ENCODE measurements at places on chromosomes 1 and 21.
A peak's percentile ranks its signal among the peaks of the same experiment; 100 is the strongest.

DNA sequence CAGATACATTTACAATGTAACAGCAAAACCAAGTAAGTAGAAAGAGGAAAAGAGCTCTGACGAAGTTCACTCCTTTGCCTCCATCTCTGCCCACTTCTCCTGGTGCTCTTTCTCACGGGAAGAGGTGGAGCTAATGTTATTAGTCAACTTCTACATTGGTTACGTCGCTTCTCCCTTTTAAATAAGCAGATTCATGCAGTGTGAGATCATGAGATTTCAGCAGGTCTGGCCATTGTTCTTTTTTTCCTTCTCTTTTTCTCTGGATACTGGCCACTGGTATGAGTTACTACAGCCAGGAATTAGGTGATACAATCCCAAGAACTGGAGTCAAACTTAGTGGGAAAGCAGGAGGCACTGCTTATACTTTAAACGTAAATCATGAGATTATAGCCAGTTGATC lies 207.1 kb downstream of the AKT3 start:
- DNase-seq = no peak

GRCh38 chr1:195019385-195019784 lies 1588.9 kb downstream of the KCNT2 start:
- no peak for DNase-seq

GRCh38 chr1:218828125-218828650 lies 345.5 kb upstream of the LYPLAL1 start:
- DNase-seq = no peak

DNA sequence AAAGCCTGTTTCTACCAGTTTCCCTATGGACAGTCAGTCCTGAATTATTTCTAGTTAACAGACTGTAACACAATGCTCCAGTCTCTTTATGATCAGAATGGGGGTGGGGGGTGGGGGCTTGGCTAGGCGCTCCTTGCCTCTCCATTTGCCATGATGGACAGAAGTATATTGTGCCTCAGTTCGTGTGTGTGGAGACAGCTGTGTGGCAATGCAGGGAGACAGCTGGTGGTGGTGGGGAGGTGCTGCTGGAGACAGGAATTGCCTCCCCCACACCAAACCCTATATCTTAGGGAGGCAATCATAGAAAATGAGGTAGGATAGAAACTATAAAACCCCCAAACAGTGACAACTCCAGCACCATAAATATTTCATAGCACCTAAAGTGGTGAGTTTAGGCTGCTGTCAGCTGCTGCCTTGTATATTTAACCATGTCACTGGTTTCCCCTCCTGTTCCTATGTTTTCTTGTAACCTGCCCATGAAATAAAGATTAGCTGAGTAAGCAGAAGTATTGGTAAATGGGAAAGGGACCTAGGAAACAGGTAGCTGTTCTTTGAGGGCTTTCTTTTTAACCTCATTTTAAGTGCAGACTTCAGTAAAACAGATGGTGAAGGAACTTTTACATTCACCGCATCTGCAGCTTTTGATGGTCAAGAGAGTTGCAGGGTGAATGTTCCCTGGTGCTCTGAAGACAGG lies 3.4 kb downstream of the PLXNA2 start:
- no peak for DNase-seq

DNA sequence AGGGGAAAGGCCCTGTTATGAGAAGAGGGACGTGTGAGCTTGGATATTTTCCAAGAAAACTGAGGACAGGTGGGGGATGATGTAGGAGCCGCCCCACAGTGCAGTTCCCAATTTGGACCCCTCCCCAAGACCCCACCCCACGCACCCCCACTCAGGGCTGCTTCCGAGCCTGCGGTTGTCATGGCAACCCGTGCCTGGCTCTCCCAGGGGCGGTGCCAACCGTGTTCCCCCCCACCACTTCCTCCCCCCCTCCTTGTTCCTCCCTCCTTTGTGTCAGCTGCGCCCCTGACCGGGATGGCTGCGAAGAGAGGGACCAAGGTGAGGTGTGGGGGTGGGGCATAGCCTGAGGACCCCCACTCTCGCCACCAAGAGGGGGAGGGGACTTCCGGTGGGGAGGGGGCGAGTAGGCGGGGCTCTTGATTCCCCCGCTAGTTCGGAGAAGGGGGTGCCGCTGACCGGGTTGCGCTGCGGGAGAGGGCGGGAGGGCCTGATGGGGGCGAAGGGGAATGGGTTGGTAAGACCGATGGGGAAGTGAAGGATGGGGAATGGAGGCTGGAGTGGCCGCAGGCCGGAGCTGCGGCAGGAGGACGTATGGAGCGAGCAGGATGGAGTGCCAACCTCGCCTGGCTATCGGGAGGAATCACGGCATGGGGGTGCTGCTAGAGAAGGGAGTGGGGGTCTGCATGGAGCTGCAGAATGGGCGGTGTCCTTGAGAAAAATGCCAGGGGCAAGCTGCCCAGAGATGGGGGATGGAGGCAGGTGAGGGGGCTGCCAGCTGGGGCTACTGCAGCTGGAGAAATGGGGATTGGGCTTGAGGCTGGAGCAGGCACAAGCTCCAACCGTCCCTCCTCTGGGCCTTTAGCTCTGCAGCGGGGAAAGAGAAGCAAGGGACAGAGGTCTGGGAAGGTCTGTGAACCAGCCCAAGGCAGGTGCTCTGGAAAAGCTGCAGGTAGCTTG lies 953 bp downstream of the TRIM46 start:
- DNase-seq = peak; percentile 48
